ENCODE measurements at places on chromosomes 13 and 19. TPM values are rescaled to one million over a fixed set of nuclear protein-coding genes. Genes with fewer than 3 reads are reported as not detected.

- no peak for DNase-seq
Observed at GRCh38 chr19:5480427-5480836, 25.2 kb downstream of the ZNRF4 start.

GRCh38 chr19:18507021-18507726 is 14.7 kb downstream of the ELL start:
- no peak for DNase-seq

GRCh38 chr19:17109962-17110598 is 34.5 kb downstream of the MYO9B start:
- no peak for DNase-seq

PROSER3 gene
- polyA plus RNA-seq, result 9.4 TPM
